ENCODE measurements at places on chromosomes 11 and 22.

DNA sequence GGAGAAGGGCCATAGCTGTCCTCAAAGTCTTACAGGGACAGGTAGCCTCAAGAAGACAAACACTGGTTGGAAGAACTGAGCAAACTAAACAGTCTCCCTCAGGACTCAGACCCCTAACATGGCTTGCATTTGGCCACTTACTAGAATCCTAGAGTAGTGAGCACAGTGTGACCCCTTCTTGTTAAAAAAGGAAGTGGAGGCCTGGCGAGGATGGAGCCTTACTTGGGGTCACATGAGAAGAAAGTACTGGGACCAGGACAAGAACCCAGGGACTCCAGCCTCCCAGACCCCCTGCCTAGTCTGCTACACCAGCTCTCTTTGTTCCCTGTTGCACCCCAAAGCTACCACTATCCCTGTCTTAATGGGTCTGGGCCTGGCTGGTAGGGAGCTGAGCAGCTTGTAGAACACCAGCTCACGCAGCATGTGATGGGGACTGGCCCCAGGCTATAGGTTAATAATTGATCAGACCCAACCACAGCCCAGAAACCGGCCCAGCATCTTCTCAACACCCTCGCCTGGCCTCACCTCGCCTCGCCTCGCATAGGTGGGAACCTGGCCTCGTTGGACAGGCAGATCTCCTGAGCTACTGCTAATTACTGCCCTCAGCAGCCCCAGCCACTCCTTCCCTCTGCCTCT, 17.6 kb downstream of the DGAT2 start:
- no peak for DNase-seq

GRCh38 chr11:46293641-46294103, 16.2 kb downstream of the CREB3L1 start:
- DNase-seq: no peak

- no peak for DNase-seq
Observed at GRCh38 chr11:82305123-82305522, 428.5 kb downstream of the FAM181B start.

DNA sequence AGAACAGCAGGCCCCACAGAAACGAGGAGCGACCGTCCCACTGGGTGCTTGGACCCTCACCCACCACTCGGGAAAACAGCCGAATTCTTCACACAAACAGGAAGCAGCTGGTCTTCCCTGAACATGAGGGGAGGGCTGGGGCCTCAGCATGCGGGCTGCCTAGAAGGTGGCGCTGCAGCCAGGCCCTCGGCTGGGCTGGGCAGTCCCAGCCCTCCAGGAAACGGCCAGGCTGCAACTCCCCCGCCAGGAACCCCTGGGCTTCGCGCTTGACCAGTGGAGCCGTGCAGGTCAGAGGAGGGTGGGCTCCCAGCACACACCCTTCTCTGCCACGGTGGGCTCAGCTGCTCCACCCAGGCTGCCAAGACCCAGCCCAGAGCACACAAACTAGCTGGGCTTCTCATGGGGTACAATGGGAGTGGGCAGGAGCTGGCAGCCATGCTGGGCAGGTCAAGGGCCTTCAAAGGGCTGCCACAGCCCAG, 29.6 kb downstream of the IGF2 start:
- no peak for DNase-seq

- no peak for DNase-seq
Observed at GRCh38 chr11:103367650-103368049, 258.4 kb downstream of the DYNC2H1 start.

GRCh38 chr11:103680826-103681225, 355.6 kb upstream of the DDI1 start:
- DNase-seq: no peak

All from hypothalamus (tissue), 51 donors.